ENCODE measurements at places on chromosomes 7 and 10.
A peak's percentile ranks its signal among the peaks of the same experiment; 100 is the strongest.

GRCh38 chr7:34747867-34748727 is 90.1 kb downstream of the NPSR1 start:
- DNase-seq, result peak; percentile 88

DNA sequence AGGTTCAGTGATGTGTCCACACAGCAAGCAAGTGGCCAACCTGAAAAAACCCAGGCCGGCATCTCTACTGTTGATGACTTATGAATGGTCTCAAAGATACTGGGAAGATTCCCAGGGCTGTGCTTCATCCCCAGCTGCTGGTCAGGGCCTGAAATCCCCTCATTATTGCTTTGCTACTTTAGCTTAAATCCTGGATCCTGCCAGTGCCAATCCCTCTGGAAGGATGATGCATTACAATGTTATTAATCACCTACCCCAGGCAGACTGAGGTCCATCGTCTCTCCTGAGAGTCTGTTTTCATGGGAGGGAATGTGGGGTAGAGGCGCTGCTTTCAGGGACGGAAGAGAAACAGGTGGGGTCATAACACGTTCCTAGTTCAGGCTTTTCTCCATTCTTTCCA is 371.6 kb downstream of the RPS24 start:
- peak; percentile 54 for DNase-seq

- no peak for DNase-seq
Observed at GRCh38 chr10:114664127-114664526, 6.1 kb upstream of the ABLIM1 start.

- no peak for DNase-seq
Observed at GRCh38 chr10:15943426-15943825, 83.1 kb upstream of the MINDY3 start.

- peak; percentile 8 for DNase-seq
Observed at GRCh38 chr10:113550365-113550764, 2.5 kb upstream of the HABP2 start.

GRCh38 chr10:131141645-131142516 is 169.6 kb downstream of the TCERG1L start:
- DNase-seq, result no peak

DNA sequence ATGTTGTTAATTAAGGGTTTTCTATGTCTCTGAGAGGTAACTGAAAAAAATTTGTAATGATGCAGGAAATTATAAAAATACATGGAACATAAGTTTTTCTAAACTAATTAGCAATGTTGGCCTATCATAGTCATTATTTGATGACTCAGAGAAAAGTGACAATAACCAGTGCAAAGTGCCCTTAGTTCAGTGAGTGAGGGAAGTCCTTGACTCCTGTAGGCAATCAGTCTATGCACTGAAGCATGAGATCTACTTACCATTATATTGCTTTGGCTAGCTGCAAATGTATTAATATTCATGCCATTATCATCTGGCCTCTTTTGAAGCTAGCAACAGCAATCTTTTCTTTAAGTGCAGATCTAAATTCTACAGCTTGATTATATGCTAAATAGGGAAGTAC is 40.6 kb downstream of the CCDC172 start:
- no peak for DNase-seq

- DNase-seq, result peak; percentile 40
Observed at GRCh38 chr10:17562614-17563013, 54.6 kb downstream of the HACD1 start.

- no peak for DNase-seq
Observed at GRCh38 chr7:141161550-141162535, 88.0 kb downstream of the TMEM178B start.

DNA sequence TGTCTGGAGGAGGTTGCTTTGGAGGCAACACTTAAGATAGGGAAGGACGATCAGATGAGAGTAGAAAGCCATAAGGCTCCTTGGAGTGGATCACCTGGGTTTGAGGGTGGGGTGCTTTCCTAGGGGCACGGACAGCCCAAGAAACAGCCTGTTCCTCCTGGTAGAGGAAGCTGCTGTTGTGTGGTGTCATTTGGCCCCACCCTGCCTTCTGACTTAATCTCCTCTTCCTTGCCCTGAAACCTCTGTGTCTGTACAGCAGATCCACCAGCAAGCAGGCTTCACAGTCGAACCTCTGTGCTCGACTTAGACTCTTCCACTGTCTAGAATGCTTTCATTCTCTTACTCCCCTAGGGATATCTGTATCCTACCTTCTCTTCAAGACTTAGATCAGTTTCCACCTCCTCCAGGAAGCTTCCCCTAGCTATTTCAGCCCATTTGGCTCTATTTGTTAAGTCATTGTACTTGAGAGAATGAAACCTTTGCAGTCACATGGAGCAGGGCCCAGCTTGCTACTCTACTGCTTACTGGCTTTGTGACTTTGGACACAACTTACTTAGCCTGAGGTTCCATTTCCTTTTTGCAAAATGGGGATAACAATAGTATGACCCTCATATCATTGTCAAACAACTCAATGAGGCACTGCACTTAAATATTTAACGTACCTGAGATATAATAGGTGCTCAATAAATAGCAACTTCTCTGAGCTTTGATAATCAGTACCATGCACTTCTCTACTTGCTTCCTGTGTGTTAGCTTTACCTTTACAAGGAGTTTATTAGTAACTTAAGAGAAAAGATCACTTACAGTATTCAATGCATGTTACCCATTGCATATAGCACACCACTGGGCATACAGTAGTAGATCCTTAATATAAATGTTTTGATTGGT is 5.0 kb downstream of the MXI1 start:
- no peak for DNase-seq

DNA sequence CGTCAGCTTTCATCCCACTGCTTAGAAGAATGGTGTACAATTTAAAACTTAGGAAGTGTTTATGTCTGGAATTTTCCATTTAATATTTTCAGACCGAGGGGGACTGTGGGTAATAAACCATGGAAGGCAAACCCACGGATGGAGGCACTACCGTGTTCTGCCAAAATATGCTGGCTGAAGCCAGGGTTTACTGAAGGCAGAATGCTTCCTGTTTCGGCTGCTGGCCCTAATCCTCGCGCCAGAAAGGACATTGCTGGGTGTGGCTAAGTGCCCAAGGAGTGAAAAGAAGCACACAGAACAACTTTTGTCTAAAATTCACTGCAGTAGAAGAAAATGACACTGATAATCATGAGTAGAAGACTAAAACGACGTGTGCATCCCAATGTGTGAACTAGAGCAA is 32.3 kb downstream of the PITRM1 start:
- DNase-seq, result no peak

DNA sequence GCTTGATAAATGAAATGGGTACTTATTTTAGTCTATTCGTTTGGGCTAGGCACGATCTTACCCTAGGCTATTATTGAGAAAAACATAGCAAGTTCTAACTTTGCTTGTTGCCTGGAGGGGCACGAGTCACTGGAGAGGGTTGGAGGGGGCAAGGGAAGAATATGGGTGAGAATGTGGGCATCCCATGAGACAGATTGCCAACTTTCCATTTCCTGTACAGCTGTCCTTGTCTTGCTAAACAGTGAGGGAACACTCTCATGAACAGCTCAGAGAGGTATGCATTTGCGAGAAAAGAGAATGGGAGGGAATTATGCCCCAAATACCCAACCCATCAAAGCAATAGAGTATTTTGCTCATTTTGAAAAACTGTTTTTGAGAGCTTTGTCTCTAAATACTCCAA is 9.2 kb downstream of the CDHR3 start:
- peak; percentile 10 for DNase-seq

DNA sequence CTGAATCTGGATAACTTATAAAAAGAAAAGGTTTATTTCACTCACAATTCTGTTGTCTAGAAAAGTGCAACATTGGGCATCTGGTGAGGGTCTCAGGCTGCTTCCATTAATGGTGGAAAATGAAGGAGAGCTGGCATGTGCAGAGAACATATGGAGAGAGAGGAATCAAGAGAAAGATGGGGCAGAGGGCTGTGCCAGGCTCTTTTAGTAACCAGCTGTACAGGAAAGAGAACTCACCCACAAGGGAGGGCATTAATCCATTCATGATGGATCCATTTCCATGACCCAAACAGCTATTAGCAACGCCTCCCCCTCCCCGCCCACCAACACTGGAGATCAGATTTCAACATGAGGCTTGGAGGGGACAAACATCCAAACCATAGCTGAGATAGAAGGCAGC is 61.7 kb upstream of the LYZL1 start:
- DNase-seq, result no peak

- DNase-seq, result no peak
Observed at GRCh38 chr10:10814069-10814468, 203.6 kb upstream of the CELF2 start.

GRCh38 chr7:80636709-80637108 is 1.7 kb upstream of the CD36 start:
- DNase-seq, result no peak

- no peak for DNase-seq
Observed at GRCh38 chr10:119597405-119598186, 832 bp upstream of the TIAL1 start.

DNA sequence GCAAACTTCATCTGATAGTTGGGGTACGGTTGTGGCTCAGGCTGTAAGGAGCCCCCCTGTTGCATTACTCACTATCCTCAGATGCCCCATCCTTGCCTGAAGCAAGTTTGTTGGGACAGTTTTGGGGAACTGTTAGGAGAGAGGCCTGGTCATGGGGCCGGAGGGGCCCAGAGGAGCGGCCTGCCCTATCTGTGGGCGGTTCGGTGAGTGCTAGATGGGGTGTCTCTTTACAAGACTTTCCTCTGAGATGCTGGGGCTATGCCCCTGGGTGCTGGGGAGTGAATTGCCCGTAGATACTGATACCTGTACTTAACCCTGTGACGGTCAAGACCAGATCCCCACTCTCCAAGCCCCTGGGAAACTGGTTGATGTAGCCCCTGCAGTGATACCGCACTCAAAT is 12.4 kb downstream of the CUX1 start:
- no peak for DNase-seq

GRCh38 chr7:38548605-38549004 is 82.6 kb downstream of the AMPH start:
- DNase-seq, result no peak

Measured in EH (cell line).